ENCODE measurements at places on chromosomes 1 and 21. TPM values are rescaled to one million over a fixed set of nuclear protein-coding genes. Genes with fewer than 3 reads are reported as not detected.

GRCh38 chr1:67159233-67159632 is 7.0 kb upstream of the IL23R start:
- H3K4me1 ChIP-seq, result no peaks in the 10 kb centered on the region
- no peaks in the 10 kb centered on the region for H3K27me3 ChIP-seq
- no peak overlapping the region for H3K4me3 ChIP-seq
- H3K27ac ChIP-seq, result no peak overlapping the region

- peak overlapping the region; percentile 91 for H3K27ac ChIP-seq
- no peaks in the 10 kb centered on the region for H3K27me3 ChIP-seq
- DNase-seq, result no peak
- H3K4me1 ChIP-seq, result peaks cover 14% of the 10 kb centered on the region
- peaks cover 23% of the 10 kb centered on the region for H3K36me3 ChIP-seq
These were observed 580 bp upstream of the ATP5PO start for GRCh38 chr21:33916200-33916567.

GRCh38 chr1:209086486-209087192 is 496.9 kb upstream of the CAMK1G start:
- no peaks in the 10 kb centered on the region for H3K27me3 ChIP-seq
- no peaks in the 10 kb centered on the region for H3K4me1 ChIP-seq
- no peaks in the 10 kb centered on the region for H3K36me3 ChIP-seq
- no peak overlapping the region for H3K27ac ChIP-seq
- no peak for DNase-seq

The PLA2G2C gene
- not detected for total RNA-seq

DNA sequence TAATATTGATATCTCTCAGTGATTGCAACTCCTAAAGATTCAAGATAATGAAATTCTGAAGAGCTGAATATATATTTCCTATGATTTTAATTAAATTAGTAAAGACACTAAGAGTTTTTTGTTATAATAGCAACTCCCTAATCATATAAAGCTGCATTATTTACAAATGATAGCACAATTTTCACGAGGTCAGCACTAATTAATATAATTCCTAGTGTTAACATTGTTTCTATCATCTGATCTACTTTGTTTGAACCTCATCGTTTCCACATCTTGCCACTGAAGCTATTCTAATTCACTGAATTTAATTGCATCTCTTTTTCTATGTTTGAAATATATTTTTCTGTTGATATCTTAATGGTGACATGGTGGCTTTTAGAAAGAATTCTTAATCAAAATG is 279.1 kb upstream of the ADGRL4 start:
- no peak overlapping the region for H3K27ac ChIP-seq
- no peaks in the 10 kb centered on the region for H3K36me3 ChIP-seq

DNA sequence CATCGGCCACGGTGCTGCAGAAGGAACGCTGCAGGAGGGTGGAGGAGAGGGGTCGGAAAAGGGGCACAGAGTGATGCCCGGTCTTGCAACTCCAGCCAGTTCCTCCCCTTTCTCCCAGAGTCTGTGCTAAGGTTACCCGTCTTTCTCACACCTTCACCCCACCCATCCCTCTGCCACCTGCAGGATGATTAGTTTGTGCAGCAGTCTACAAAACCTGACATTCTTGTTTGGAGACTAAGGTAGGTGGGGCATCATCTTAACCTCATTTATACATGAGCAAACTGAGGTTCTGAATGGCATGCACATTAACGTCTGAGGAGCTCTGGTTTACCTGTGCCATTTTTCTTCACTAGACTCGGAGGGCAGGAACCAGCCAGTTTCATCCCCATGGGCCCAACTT is 232.3 kb downstream of the GRIK3 start:
- H3K36me3 ChIP-seq, result no peaks in the 10 kb centered on the region
- no peaks in the 10 kb centered on the region for H3K27me3 ChIP-seq
- H3K4me1 ChIP-seq, result no peaks in the 10 kb centered on the region
- H3K4me3 ChIP-seq, result no peak overlapping the region

The ZNF683 gene
- not detected for total RNA-seq

DNA sequence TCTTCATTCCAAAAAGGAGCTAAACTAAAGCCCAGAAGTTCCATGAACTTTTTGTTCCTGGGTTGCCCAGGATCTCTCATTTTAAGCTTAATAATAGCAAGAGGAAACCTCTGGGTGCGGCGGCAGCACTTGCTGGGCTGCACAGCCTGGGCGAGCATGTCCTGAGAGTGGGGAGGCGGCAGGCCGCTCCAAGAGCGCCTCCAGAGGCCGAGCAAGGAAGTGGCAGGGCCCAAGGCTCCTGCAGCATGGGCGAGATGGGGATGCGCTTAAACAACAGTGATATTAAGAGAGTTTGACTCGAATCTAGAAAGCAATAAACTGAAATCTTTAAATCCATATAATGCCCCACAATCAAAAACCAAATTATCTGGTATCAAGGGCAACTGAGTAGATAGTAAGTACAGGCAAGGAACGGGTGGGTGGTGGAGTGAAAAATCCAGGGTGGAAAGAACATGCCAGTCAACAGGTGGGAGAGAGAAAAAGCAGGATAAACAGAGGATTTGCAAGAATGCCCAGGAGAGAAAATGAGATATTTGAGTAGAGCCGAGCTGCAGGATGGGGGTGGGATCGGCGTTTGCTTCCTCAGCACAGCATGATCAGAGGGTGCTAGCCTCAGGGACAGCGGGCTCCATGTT is 14.1 kb upstream of the TNR start:
- no peaks in the 10 kb centered on the region for H3K4me1 ChIP-seq
- no peaks in the 10 kb centered on the region for H3K36me3 ChIP-seq
- H3K4me3 ChIP-seq, result no peak overlapping the region
- no peaks in the 10 kb centered on the region for H3K27me3 ChIP-seq
- no peak for DNase-seq

GRCh38 chr1:181062836-181063428 is 25.6 kb upstream of the IER5 start:
- no peak overlapping the region for H3K4me3 ChIP-seq
- no peak for DNase-seq
- H3K36me3 ChIP-seq, result no peaks in the 10 kb centered on the region
- no peaks in the 10 kb centered on the region for H3K27me3 ChIP-seq
- H3K4me1 ChIP-seq, result no peaks in the 10 kb centered on the region
- H3K27ac ChIP-seq, result no peak overlapping the region

DNA sequence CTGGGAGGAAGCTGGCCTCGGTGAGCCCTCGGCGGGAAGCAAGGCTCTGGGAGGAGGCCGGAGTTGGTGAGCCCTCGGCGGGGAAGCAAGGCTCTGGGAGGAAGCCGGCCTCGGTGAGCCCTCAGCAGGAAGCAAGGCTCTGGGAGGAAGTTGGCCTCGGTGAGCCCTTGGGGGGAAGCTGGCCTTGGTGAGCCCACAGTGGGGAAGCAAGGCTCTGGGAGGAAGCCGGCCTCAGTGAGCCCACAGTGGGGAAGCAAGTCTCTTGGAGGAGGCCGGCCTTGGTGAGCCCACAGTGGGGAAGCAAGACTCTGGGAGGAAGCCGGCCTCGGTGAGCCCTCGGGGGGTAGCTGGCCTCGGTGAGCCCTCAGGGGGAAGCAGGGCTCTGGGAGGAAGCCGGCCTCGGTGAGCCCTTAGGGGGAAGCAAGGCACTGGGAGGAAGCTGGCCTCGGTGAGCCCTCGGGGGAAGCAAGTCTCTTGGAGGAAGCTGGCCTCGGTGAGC is 36.0 kb downstream of the KRTAP10-1 start:
- H3K36me3 ChIP-seq, result no peaks in the 10 kb centered on the region
- H3K27ac ChIP-seq, result no peak overlapping the region
- no peak for DNase-seq
- H3K27me3 ChIP-seq, result no peaks in the 10 kb centered on the region
- no peaks in the 10 kb centered on the region for H3K4me1 ChIP-seq
- H3K4me3 ChIP-seq, result no peak overlapping the region

DNA sequence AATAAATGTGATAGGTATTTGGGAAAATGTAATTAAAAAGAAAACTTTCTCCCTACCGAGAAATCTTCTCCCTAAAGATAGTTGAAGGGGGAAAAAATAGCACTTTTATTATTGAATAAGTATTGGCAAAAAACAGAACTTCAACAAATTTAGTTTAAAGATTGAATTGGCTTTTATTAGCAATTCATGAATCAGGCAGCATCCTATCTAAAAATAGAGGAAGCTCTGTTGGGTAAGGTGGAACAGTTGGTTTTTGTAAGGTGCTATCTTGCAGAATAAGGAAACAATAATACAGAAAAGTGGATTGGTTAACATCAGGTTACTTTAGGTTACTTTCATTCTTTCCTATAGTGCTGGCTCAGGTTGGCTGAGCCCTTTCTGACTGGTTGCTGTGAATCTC is 62.8 kb downstream of the FH start:
- no peak overlapping the region for H3K4me3 ChIP-seq
- no peaks in the 10 kb centered on the region for H3K27me3 ChIP-seq
- H3K4me1 ChIP-seq, result no peaks in the 10 kb centered on the region
- no peak for DNase-seq
- H3K36me3 ChIP-seq, result no peaks in the 10 kb centered on the region

DNA sequence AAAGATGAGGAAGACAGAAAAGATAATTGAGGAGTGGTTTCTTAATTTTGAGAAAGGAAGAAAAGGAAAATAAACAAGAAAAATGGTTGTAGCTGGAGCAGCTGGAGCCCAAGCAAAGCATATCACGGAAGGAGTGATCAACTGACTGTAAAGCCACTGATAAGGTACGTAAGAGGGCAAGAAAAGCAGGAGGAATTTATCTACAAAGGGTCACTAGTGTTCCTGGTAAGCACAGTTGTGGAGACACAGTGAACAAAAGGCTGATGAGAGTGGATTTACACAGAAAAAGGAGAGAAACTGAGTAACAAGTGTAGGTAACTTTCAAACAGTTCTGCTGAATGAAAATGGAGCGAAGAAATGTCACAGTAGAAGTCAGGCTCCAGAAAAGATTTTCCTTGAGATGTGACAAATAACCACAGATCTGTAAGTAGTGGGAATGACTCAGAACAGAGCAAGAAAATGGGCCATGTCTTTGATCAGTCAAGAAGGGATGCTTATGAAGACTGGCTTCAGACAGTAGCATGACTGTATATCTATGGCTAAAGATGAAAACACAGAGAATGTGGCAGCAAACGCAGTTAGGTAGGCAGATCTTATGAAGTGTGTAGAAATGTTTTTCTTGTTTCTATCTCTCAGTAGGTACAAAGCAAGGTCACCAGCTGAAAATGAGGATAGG is 45.6 kb upstream of the RBM34 start:
- DNase-seq, result no peak
- no peaks in the 10 kb centered on the region for H3K4me1 ChIP-seq
- no peaks in the 10 kb centered on the region for H3K27me3 ChIP-seq
- H3K27ac ChIP-seq, result no peak overlapping the region
- no peak overlapping the region for H3K4me3 ChIP-seq

The NPHS2 gene
- total RNA-seq, result not detected

- no peaks in the 10 kb centered on the region for H3K4me1 ChIP-seq
- DNase-seq, result no peak
- no peaks in the 10 kb centered on the region for H3K27me3 ChIP-seq
- no peaks in the 10 kb centered on the region for H3K36me3 ChIP-seq
These were observed 48.2 kb downstream of the HLCS start for GRCh38 chr21:36918291-36918690.

DNA sequence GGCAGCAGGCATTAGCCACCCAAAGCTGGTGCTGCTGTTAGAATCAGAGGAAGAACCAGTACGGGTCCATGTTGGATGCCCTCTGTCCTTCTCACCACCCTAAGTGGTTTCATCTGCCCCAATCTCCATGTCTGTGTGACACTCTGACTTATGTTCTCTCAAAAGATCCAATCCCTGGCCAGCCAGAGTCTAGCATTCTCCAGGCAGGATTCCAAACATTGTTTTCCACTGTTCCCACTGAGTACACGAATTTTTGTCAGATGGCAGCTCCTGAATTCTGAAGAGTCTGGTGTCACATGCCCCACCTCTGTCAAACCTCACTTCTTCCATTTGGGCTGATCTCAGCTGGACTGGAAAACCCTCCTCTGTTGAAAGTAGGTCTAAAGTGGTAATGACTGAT is 166.0 kb downstream of the DISC1 start:
- DNase-seq, result no peak
- H3K27me3 ChIP-seq, result no peaks in the 10 kb centered on the region
- H3K27ac ChIP-seq, result no peak overlapping the region
- H3K36me3 ChIP-seq, result no peaks in the 10 kb centered on the region
- peaks cover 6% of the 10 kb centered on the region for H3K4me1 ChIP-seq

The LAMB3 gene
- 3.6 TPM for total RNA-seq

- H3K36me3 ChIP-seq, result no peaks in the 10 kb centered on the region
- DNase-seq, result no peak
- no peak overlapping the region for H3K27ac ChIP-seq
- H3K4me1 ChIP-seq, result no peaks in the 10 kb centered on the region
These were observed 63.4 kb upstream of the PDE4B start for GRCh38 chr1:65729259-65729658.

GRCh38 chr21:16395285-16395684 is 665.5 kb downstream of the USP25 start:
- H3K27me3 ChIP-seq, result no peaks in the 10 kb centered on the region
- no peaks in the 10 kb centered on the region for H3K4me1 ChIP-seq
- no peak for DNase-seq
- no peak overlapping the region for H3K27ac ChIP-seq

The PGLYRP3 gene
- total RNA-seq, result not detected

DNA sequence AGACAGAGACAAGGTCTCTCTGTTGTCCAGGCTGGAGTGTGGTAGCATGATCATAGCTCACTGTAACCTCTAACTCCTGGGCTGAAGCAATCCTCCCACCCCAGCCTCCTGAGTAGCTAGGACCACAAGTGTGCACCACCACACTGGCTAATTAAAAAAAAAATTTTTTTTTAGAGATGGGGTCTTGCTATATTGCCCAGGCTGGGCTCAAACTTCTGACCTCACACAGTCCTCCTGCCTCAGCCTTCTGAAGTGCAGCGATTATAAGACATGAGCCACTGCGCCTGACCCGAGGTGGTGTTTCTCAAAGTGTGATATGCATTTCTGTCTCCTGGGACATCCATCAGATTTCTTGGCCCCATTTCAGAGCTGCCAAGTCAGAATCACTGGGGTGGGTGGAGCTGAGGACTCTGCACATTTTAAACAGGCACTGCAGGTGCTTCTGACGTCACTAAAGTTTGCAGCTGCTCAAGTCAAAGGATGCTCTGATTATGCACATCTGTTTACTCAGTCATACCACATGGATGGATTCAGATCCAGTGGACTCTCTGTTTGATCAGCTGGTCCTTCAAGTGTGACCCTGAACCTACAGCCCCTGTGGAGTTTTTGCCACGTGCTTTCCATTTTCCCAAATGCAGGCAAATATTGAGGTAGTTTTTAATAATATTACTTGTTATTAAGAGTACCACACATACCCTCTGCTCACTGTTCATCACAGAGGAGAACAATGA is 21.4 kb downstream of the TGFB2 start:
- no peak overlapping the region for H3K4me3 ChIP-seq
- no peaks in the 10 kb centered on the region for H3K27me3 ChIP-seq
- H3K27ac ChIP-seq, result no peak overlapping the region

The BGLAP gene
- total RNA-seq, result 0.59 TPM

DNA sequence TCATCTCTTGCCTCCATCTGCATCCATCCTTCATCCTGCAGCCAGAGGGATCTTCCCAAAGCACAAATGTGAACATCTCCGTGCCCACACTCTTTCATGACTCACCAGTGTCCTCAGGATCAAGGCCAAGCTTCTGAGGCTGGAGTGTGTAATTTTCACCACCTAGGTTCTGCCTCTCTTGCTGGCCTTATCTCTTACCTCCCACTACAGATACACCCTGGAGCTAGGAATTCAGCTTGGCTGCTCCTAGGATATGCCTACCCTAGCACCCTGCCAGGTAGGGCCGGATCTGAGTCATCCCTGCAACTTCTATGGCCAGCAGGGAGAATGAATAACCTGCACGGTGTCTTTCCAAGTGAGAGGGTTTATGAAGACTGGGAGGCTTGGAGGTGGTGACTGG is 208.7 kb upstream of the CSF3R start:
- no peak overlapping the region for H3K27ac ChIP-seq
- no peak for DNase-seq
- H3K36me3 ChIP-seq, result no peaks in the 10 kb centered on the region
- peaks cover 63% of the 10 kb centered on the region for H3K27me3 ChIP-seq

Measured in heart left ventricle (tissue), 16 donors.